Stimulated activated CD4-positive, alpha-beta T cell treated with anti-CD3 and anti-CD28 coated beads, Interleukin-1b, Interleukin-23, amount 100 ng/mL, for 1 hour (primary cell): ENCODE measurements at places on chromosomes 5 and 9.

DNA sequence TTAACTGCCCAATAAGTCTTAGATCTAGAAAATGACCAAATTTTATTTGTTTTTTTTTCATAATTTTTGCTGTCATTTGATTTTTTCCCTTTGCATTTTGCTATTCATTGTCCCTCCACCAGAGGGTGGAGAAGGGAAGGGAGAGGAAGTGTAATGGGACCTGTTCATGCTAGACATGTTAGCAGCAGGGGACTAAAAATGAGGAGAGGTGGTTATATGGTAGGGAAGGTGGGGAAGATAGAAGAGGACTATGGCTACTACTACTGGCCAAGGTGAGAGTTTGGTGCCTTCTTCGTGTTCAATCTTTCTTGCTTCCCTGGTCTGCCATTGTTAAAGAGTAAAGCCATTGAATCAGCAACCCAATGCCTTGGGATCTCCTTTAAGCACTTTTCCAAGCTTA lies 6.4 kb downstream of the GRIA1 start:
- DNase-seq: no peak

DNA sequence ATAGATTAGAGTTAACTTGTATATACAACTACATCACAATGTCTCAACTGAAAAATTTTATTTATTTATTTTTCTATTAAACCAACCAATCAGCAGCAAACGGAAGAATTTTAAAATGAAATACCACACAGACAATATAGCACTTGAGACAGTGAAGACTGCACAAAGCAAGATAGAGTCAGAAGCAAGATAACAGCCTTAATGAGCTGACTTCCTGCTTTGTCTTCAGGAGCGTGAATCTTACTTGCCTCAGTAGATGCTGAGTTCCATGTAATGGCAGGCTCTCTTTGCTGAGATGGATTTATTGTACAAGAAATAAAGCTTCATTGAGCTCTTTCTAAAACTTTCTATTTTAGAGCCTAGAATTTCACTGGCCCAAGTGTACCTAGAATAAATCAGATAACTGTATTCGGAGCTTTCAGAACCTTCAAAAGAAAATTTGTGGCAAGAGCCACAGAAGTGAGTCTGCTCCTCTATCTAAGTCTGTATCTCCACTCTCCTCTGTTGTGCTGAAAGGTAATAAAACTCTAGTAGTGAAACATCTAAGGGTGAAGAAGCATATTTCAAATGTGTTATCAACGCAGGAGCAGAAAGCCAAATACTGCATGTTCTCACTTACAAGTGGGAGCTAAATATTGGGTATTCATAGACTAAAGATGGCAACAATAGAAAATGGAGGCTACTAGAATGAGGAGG lies 83.3 kb upstream of the ANKRD55 start:
- no peak for DNase-seq

DNA sequence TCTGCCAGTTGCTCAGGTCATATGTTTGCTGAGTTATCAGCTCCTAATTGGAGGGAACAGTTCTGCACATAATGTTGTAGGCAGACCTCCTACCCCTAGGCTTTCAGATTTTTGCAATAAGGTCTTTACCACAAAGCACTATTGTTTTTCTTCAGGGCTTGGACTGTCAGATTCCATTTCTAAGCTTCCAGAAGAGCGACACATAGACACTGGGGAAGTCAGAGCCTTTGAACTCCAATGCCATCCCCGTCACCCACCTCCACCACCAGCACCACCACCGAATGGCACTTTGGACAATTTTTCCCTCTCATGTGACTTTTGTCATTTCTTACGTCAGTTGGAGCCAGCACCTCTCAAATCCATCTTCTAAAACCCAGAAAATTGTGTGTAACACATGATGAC lies 28.3 kb upstream of the SPRY4 start:
- DNase-seq: no peak

DNA sequence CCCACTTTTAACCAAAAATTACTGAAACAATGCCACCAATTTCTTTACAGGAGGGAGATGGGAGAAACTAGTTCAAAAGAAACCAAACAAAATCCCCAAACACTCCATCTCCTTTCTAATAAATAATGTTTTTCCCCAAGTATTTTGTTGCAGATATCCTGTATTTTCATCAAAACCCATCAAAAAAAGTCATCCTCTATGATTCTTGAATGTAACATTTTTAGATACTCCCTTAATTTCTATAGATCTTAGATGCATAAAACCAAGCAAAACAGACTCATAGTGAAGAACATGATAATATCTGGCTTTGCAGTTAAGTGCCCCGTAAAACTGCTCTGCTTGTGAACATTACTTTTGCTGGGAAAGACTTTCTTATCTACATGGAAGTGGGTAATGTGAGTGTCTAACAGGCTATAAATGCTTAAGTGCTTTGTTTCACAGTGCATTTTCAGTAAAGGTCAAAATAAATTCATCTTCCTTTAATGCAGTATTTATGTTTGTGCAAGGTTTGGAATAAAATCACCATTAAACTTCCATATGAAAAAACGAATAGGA lies 77.3 kb upstream of the TBCA start:
- DNase-seq: no peak

GRCh38 chr5:17429353-17429752 lies 68.7 kb upstream of the TAF11L2 start:
- DNase-seq: no peak

DNA sequence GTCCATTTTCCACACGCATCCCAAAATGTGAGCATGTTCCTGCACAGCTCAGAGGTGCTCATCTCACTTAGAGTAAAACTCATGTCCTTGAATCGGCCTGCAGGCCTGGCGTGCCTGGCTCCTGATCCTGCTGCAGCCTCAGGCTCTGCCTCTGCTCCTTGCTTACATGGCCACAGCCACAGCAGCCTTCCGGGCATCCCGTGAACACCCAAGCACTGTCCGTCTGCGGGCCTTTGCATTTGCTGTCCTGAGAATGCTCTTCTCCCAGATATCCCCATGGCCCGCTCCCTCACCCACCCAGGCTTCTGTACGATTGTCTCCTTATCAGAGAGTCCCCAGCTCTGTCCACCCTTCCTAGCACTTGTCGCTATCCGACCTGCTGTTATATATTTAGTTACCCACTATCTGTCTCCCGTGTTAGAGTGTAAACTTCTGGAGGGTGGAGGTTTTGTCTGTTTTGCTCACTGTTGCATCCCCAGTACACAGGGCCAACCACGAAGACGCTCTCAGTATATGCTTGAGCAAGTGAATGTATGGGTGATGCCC lies 21.9 kb downstream of the FGF18 start:
- DNase-seq: no peak

DNA sequence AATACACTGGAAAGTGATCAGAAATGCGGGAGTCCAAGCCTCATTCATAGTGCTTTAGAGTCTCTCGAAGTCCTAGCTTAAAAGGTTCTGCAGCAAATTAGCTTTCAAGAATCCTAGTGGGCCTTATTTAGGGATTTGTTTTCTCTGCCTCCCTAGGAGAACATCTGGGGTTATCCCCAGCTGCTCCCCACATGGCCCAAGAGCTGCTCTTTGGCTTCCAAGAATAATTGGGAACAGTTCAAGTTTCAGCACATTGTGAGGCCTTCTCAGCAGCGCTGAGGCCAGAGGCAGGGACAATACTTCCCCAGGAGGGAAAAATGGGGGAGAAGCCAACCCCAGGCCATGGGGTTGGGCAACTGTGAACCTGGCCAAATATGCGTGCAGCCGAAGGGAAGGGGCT lies 108.7 kb downstream of the LIFR start:
- DNase-seq: no peak

DNA sequence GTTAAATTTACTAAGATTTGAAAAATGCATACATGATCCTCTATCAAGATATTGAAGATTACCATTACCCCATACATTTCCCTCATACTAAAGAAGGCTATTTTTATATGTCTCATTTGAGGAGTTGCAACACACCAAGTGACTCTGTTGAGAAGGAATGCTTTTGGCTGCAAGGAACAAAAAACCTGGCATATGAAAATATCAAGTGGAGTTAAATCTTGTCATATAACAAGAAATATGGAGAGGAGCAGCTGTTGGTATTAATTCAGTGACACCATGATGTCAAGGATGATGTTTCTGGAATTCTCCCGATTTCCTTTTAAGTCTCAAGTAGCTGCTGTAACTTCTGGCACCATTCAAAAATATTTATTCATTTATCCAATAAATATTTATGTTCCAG lies 193.8 kb downstream of the CSNK1G3 start:
- DNase-seq: no peak

DNA sequence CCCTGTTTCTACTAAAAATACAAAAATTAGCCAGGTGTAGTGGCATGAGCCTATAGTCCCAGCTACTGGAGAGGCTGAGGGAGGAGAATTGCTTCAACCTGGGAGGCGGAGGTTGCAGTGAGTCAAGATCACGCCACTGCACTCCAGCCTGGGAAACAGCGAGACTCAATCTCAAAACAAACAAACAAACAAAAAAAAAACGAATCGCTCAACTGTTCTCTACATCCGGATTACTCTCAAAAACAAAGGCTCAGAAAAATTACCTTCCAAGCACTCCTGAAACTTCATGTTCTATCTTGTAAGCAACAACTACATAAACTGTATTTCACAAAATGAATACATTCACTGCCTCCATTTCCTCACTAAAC lies 14.0 kb downstream of the UBAP2 start:
- no peak for DNase-seq

GRCh38 chr5:150310246-150310645 lies 7.5 kb upstream of the ARSI start:
- DNase-seq: no peak

DNA sequence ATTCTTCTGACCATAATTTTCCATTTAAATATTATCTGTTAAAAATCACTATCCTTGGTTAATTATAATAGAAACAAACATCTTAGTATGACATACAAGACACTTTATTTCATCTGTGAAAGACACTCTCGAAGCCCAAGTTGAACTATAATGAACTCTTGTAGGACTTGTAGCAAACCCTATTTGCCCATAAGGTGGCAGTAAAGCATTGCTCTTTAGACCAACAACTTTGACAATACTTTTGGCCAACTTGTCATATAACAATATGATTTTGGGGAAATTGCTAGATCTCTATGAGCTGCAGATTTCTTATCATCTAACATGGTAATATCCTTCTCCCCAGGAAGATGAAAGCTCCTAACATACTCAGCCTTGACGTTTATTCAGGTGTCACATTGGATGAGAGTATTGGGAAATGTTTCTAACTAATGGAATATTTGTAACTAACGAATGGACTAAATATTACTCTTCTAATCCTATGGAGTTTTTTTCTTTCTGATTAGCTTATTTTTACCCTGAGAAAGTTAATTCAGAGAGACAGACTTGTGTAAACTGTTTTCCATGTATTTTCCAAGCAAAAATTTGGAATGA lies 11.0 kb downstream of the SPINK14 start:
- no peak for DNase-seq

DNA sequence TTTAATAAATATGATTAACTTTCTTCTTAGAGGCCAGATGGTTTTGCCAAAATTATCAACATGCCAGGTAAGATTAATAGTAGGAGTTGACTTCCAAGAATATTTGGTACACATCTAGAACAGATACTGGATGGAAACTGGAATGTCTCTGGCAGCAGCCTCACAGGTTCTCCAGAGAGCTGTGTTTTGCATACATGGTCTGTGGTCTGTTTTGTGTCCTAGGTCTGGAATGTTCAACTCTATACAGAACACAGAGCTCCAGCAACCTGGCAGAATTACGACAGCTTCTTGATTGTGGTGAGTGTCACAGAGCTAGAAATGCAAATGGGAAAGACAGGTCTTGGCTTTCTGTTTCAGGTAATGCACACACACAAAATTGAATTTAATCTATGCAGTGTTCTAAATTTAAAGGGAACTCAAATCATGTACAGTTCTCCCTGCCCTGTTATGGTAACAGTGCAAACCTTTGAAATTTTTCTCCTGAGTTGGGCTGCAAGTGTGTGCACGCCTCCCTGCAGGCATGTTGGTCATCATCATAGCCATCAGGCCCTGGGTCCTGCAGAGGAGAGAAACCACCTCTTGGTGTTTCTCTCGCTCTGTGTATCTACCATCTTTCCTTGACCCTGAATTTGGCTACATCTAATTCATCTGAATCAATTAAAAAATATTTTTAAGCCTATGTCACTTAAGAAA lies 58.3 kb downstream of the PIK3R1 start:
- DNase-seq: no peak

DNA sequence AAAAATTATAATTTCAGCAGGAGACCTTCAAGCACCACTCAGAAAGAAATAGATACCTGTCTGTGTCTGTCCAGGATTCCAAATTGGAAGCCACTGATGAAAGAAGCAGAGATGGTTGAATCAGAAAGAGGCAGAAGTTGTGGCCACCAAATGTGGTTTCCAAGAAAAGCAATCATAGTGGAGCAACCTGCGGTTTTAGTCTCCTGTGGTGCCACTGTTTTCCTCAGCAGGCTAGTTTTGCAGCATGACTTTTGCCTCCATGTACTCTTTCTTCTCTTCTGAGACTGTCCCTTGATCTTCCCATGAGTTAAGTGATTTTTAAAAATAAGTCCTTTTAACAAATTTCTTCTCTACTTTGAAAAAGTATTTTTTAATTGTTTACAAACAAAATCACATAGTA lies 535.8 kb downstream of the CYLC2 start:
- DNase-seq: no peak

- DNase-seq: no peak
Observed at GRCh38 chr9:106868087-106868486, 5.1 kb downstream of the ZNF462 start.

DNA sequence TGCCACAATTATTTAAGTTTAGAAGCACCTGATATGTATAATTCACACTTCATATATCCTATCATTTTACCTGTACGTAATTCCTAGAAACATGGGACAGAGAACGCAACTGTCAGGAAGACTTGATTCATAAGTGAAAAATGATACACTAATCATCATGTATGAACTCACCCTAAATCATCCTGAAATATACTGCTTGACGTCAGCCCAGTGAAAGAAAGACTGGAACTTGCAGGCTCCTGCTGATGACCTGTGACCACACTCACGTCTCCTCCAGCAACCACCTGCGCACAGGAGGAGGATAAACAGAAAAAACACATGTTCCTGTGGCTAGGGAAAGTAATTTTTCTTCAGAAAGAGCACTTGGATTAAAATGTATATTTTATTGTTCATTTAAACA lies 169.7 kb downstream of the MPDZ start:
- no peak for DNase-seq

- DNase-seq: no peak
Observed at GRCh38 chr5:78269088-78269703, 25.3 kb downstream of the AP3B1 start.

DNA sequence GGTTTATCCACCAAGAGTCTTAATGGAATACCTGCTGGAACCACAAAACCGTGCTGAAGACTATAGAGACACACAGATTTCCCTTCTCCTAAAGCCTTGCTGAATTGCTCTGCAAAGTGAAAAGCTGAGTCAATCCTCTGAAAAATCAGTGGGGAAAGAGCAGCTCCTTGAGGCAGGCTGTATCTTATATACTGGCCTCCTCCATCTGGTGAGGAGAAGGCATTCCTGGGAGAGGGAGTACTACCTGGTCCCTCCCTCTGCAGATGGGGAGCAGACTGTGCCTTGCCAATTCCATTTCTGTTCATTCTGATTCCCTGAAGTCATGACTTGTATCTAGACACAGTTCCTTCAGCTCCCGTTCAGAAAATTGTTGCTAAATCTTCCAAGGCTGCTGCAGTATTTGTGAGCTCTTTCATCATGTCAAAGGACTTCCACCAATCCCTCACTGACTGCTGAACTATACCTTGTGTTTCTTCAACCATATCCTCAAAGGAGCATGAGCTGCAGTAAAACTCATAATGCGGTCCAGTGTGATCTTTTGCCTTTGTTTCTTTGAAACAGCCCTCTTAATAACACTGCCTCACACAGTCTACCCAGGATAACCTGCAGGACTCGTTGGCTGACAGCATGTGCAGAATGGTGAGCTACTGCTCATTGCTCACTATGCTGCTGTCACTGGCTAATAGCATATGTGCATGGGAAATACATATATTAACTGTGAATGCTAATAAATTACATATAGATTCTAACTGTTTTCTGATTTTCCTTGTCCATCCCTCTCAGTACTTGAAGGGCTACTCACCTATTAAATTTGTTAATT lies 84.5 kb downstream of the FOXD1 start:
- DNase-seq: no peak
